Choroid plexus epithelial cell (primary cell): ENCODE measurements at places on chromosomes 6 and 20.

DNA sequence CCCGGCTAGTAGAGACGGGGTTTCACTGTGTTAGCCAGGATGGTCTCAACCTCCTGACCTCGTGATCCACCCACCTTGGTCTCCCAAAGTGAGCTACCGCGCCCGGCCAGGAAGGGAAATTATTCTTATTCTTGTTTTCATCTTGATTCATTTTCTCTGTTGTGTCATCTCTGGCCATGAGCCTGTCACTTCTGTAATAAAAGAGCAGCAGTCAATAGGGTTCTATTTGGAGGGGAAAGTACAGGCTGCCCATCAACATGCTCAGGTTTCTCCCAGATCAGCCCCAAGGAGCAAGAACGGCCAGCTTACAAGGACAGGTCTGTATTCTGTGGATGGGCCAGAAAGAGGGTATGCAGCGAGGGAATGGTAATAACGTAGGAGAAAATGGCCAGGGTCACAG, 345.0 kb downstream of the PREX1 start:
- no peak for DNase-seq

DNA sequence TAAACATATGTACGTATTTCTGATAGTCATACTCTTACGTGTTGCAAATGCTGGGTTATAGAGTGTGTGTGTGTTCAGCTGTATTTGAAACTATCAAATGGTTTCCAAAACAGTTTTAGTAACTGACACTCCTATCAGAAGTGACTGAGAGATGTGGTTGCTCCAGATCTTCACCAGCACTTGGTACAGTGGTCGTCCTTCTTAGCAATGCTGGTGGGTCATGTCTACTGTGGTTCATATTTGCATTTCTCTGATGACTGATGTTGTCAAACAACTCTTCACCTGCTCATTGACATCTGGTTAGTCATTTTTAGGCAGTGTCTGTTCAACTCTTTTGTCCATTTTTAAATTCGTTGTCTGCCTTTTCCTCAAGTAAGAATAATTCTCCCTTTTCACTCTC, 259.3 kb downstream of the KIF16B start:
- no peak for DNase-seq

DNA sequence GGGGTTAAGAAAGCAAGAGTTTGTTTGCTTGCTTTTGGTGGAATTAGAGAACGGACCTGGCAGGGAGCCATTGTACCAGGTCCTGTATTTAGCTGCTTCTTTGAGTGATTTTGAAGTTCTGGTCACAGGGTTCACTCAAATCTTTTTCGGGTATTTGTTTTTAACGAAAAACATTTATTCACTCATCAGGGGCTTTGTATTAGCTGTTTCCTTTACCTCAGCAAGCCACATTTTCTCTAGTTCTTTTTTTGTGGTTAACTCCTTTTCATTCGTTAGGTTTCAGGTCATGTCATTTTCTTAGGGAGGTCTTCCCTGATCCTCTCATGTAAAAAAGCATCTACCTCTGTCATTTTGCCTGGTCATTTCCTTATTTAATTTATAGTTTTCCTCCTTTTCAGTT, 1502.2 kb downstream of the GRIK2 start:
- DNase-seq, result no peak

DNA sequence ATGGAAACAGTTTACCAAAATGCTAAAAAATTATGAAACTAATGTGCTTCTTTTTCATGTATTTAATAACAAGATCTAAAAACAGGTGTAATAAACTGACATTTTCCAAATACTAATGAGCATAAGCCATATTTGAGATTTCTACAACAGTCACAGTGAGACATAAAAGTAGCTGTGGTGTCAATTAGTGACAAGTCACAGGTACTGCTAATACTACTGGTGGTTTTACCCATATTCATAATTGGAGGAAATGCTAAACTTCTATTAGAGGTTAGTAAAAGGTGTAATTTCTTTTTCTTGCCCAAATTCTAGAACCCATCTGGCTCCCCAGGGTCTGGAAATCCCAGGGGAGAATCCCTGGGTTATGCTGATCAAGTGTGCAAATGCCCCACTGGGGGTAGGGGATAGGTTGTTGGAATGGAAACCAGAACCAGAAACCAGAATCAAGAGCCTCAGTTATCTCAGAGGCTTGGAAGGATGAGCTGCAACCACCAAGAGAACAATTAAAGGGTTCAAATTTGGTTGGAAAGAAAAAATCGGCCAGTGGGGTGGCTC, 7.1 kb upstream of the GTF2H4 start:
- DNase-seq, result no peak

DNA sequence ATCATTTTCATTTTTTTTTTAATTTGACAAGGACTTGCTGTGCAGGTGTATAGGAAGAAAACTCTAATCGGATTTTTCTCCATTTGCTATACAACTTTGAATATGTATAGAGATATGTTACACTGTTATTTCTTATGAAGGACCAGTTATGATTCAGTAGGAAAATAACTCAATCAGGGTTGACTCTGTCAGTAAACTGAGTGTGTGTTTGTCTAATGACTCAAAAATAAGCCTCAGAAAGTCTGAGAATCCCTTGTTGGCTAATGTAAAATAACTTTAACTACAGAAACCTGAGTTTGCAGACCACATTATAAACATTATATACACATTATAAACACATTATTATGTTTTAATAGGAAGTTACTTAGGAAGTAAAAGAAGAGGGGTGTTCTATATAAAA, 352.6 kb downstream of the RIMS1 start:
- DNase-seq, result peak; percentile 32

GRCh38 chr20:57998981-57999464, 229.4 kb downstream of the ANKRD60 start:
- DNase-seq, result no peak

GRCh38 chr6:130517444-130517931, 151.7 kb downstream of the TMEM200A start:
- no peak for DNase-seq

- DNase-seq, result peak; percentile 32
Measured at GRCh38 chr20:44079291-44079690, 107.7 kb downstream of the JPH2 start.

DNA sequence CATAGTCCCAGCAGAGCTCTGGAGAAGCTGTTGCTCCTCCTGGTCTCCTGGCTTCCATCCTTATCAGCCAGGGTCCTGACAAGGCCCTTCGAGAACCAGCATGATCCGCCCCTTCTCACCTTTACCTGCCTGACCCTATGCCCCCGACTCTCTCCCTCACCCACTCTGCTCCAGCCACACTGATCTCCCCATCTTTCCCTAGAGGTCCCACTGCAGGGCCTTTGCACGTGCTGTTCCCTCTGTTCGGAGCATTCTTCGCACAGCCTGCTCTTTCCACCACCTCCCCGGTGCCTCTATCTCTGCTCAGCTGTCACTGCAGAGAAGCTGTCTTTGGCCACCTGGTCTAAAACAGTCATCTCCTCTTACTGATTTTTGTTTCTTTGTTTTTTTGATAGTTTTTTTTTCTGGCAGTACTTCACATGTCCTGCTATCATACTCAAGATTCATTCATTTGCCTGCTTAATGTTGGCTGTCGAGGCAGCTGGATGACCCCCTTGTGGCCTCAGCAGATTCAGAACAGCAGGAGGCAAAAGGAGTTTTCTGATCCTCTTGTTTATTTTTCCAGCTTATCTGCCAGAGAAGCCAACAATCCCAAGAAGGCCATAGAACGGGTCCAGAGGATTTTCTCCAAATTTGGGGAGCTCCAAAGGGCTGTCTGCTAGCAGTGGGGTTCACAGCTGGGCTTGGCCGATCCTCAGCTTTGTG, 1.6 kb upstream of the PTGIS start:
- peak; percentile 52 for DNase-seq

- DNase-seq, result no peak
Measured at GRCh38 chr6:30151580-30151979, 9.4 kb downstream of the TRIM10 start.

GRCh38 chr20:12927489-12927888, 81.3 kb upstream of the SPTLC3 start:
- peak; percentile 32 for DNase-seq
